ENCODE measurements at places on chromosomes 2 and 18.

DNA sequence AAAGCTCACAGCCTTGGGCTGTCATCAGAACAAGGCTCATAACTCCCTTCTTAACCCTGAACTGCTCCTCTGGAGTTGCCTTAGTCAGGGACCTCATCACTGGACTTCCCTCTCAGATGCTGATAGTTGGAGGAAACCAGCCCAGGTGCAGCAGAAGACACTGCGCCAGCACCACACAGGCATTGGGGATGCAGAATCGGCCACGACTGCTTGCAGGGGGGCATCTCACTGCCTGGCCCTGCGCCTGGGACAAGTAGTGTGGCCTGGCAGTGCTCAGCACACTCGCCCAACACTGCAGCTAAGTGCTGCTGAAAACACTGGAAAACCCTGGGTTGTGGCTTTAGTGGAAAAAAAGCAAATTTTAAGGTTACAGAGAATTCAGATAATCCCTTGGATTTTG lies 68.7 kb downstream of the NCK2 start:
- DNase-seq: no peak

DNA sequence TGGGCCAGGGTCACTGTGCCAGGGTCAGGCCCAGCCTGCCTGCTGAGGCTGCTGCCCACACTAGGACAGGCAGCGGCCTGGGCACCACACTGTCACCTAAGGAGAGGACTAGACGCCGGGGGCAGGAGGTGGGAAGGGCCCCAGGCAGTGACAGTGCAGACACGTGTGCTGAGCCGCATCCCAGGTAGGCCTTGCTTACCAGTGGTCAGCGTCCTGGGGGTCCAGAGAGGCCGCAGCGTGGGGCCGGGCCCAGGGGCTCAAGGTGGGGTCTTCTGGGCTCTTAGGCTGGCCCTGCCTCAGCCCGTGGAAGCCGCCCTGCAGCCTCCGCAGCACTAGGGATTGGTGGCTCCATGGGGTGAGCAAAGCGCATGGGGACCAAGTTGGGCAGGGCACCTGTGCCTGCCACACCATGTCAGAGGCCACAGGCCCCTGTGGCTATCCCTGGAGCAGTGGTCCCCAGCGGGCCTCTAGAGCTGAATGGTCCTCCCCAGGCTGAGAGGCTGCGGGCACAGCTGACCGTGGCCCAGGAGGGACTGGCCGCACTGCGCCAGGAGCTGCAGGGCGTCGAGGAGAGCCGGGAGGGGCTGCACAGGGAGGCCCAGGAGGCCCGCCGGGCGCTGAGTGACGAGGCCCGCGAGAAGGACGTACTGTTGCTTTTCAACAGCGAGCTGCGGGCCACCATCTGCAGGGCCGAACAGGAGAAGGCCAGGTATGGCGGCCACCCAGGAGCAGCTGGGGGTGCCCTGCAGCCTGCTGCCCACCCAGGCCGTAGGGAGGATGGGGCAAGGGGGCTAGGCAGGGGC lies 35.2 kb upstream of the SNED1 start:
- no peak for DNase-seq

GRCh38 chr2:135952891-135953290 lies 32.5 kb downstream of the DARS1 start:
- DNase-seq: peak; percentile 17

DNA sequence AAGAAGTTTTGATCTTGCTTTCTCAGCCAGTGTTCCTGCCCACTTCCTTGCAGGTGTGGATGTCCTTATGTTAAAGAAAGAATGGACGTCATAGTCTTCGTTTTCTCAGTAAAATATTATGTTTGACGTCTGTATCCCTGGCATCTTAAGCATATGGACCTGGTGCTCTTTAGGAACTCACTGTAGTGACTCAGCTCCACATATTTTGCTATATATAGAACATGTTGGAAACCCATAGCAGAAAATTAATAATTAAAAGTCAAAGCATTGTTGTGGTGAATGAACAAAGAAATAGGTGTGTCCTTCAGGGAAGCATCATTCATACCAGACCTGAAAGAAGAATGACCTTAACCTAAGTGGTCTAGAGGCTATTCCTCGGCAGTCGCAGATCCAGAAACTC lies 196.1 kb downstream of the MCFD2 start:
- DNase-seq: no peak

- DNase-seq: peak; percentile 87
Observed at GRCh38 chr18:3248658-3249359, 1.2 kb downstream of the MYL12A start.

- DNase-seq: peak; percentile 33
Observed at GRCh38 chr2:178315488-178315948, 121.2 kb downstream of the OSBPL6 start.

DNA sequence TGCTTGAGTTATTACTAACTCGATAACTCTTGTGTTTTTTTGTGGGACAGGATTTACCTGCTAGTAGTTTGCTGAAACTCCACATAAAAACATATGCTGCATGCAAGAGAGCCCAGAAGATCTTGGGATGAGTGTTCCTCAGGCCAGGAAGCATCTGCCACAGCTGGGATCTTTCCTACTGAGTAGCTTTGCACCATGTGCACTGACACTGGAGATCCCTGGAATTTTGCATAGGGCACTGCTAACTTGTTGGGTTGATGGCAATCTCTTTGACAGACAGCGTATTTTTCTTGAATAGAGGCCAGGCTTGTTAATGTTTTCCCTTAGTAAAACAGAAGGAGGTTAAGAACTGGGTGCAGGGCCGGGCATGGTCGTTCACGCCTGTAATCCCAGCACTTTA lies 808 bp upstream of the SERPINB11 start:
- no peak for DNase-seq

DNA sequence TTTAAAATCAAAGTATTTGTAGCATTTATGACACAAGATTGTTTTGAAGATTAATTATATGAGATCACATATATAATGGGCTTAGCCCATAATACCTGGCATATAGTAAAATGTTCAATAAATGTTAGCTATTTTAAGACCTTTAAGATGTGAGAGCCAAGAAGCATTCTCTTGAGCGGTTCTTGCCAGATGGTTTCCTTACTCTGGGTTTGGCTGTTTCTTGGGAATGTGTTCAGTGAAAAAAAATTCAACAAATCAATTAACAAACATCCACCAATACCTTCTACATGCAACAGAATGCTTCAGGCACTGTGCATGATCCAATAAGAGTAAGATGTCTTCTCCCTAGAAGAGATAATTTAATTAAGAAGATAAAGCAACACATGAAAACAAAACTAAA lies 230.4 kb downstream of the CMPK2 start:
- DNase-seq: no peak

- peak; percentile 84 for DNase-seq
Observed at GRCh38 chr18:76553715-76554546, 58.9 kb upstream of the ZNF516 start.

DNA sequence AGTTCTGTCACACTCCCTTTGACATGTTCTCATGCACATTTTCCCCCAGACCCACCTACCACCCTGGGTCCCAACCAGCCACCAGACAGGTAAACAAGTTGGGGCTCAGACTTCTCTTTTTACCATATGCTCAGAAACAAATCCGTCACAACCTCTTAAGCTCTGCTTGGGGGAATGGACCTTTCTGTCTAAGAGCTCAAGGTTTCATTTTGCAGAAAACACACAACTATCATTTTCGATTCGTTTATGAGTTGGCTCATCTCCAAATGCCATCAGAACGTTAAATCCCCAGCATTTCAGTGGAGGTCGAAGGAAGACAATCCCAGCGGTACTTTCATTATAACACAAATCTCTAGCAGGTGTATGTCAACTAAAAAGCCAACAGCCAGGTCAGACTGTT lies 30.6 kb upstream of the NCK2 start:
- no peak for DNase-seq

DNA sequence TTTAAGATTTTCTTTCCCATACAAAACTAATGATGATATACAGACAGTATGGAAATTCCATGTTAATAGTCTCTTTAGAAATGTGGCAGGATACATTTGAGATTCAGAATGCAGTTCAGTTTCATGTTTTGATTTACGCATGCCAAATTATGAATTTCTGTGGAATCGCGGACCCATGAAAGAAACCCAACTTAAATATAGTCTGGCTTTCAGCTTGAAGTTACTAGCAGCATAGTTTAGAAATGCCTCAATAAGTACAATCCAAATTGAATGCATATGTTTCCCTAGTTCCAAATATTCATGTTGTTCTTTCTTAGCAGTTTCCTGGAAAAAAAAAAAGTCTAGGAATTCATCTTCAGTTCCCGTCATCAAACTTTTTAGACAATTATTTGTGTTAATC lies 164.1 kb upstream of the RASGRP3 start:
- no peak for DNase-seq

- DNase-seq: no peak
Observed at GRCh38 chr2:150051004-150051403, 436.5 kb downstream of the RND3 start.

- no peak for DNase-seq
Observed at GRCh38 chr2:233814056-233814835, 36.1 kb downstream of the MROH2A start.

DNA sequence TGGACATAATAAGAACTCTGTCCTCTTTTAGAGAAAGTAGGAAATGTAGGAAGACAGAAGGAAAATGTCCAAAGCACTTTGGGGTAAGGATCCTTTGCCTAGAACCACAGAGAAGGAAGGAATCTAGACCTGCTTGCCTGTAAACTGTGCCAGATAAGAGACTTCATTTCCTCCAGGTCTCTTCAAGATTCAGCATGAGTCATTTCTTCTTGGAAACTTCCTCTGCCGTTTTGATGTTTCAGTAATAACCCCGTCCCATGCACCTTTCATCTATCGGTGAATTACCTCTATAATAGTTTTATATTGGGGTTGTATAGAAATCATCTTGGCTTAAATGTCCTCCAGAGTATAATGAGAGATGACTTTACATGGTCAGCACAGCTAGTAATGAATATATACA lies 63.2 kb upstream of the LRATD1 start:
- DNase-seq: no peak

DNA sequence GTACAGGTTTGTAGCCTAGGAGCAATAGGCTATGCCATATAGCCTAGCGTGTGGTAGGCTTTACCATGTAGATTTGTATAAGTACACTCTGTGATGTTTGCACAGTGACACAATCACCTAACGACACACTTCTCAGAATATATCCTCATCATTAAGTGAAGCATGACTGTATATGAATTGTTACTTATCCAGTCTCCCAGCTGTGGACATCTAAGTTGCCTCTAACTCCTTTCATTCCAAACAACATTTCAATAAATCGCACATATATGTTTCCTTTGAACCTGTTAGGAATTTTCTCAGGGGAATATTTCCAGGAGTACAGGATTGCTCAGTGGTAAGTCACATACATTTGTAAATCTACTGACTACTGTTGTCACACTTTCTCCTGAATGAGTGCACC lies 90.0 kb downstream of the ARHGAP15 start:
- DNase-seq: no peak

DNA sequence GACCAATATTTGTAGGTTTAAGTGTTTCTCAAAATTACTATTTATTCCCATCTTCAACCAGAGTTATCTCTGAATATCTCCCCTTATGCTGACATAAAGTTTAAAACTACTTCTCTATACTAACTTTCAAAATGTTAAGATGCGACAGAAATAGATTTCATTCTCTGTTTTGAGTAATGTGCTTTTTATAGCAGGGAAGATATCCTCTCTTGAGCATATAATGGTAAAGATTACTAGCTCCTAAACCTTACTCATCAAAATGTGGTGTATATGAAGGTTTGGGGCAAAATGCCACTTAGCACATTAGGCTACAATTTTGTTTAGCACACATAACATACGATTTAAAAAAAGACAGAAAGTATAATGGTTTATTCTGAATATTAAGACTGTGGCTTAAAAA lies 54.4 kb downstream of the CWC22 start:
- no peak for DNase-seq

DNA sequence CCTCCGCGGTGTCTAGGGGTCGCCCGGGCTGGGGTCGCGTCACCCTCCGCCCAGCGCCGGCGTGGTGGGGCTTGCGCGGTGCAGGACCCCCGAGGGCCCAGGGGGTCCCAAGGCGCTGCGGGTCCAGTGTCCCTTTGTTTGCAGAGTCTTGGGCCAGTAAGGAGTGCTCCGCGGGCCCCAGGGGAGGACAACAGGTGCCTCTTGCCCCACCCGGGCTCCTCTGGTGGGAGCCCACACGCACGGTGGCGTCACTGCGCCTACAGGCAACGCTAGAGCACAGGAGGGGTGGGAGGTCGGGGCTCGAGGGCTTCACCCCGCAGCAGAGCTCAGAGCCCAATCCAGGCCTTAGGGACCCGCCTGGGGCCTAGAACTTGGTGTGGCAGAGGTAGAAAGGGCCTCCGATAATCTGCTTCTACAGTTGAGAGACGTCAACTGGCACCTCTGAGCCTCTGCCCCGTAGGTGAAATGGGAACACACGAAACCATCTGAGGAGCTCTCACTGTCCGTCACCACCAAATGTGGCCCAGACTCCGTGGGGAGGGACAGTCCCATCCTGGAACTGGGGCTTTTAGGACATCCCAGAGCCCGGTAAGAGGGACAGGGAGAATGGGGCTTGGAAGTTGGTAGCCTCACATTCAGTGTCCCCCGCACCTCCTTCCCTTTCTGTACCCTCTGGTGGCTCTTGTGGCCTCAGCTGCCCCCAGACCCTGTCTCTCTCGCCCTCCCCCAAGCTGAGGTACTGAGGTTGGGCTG lies 1.4 kb downstream of the ARID5A start:
- peak; percentile 35 for DNase-seq

- no peak for DNase-seq
Observed at GRCh38 chr2:236380051-236380612, 115.9 kb upstream of the ASB18 start.

GRCh38 chr2:173553593-173553992 lies 198.9 kb downstream of the CDCA7 start:
- no peak for DNase-seq

DNA sequence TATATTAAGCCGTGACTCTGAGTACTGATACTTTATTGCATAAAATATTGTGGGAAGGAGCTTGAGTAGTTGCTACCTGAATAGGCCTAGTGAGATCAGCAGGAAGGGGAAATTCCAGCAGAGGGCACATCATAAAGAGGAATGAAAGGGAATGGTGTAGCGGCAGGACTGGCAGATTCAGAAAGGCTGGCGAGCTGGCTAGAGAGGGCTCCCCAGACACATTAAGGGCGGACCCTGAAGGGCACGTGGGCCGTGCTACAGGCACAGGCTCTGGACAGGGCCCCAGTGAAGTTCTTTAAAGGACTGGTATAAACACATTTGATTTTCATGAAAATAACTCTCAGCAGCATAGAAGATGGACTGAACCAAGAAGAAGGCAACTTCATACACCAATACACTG lies 43.0 kb downstream of the PTPN2 start:
- no peak for DNase-seq

GRCh38 chr2:34229998-34230397 lies 630.9 kb upstream of the FAM98A start:
- no peak for DNase-seq

DNA sequence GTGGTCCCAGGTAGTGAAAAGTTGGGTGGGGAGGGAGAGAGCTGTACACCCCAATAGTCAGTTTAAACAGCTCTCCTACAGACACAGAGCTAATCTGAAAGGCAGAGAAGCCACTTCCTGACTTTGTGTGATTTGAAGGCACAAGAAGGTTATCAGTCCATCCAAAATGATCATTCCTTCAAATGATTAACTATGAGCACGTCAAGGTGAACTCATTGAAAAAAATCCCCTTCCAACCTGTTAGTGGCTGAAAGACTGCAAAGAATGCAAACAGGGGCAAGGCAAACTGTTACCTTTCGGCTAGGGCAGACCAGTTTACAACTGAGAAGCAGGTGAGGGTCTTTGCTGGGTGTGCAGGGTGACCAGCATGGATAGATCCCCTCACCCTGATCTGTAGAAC lies 22.8 kb upstream of the APCDD1 start:
- no peak for DNase-seq
